ENCODE measurements at places on chromosomes 12 and 14.
A peak's percentile ranks its signal among the peaks of the same experiment; 100 is the strongest.

DNA sequence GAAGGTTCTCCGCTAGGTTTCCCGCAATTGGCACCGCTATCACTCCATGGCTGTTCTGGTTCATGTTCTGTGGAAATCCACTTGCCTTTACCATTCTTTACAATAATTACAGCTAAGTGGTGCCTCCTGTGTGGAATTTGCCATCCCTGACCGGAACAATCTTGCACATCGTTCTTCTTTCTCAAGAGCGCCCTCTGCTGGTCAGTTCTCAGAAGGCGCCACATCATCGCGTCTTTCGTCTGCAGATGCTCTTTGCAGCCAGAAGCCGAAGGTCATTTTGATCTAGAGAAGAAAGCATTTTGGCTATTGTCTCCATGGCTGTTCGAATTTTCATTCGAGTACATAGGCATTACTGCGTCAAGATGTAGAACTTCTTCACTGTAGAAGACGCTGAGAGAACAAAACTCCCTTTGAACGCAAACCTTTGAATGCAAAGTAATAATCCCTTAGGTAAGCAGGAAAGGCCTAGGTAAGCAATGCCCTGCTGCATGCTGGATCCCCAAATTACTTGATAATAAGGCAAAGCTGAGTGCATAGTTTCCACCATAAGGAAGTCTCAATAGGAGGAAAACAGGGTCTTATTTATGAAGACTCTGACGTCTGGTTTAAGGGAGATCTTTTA is 10.1 kb upstream of the RTRAF start:
- DNase-seq = peak; percentile 81

DNA sequence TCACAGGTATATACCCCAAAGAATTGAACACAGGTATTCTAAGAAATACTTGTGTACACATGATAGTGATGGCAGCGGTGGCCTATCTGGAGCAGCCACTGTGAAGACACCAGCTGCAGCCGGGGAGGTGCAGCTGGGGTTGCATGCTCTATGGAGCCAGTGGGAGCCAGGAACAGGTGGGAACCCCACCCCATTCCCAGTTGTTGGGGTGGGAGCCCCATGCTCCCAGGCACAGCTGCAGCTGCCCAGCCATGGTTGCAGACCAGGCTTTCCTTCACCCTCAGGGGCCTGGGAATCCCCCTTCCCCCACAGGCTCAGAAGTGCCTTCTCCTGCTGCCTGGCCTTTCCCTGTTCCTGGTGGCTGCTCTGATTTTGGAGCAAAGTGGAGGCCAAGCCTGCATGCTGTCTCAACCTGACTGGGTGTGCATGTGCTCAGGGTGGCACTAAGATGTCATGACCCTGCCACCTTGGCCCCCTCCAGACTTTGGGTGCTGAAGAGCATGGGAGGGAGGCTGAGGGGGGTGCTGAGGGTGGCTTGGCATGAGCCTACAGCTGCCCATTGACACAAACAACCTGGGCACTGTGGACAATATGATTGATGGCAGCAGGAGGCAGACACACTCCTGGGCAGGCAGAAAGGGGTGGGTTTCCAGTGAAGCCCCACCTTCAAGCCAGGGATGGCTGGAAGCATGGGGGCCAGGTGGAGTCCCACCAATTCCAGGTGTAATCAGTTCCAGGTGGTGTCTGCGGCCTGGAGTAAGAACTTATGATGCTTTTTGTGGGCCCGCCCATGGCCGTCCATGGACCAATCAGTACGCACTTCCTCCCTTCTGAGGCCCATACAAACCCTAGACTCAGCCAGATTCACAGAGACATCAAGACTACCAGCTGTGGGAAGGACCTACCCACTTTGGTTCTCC is 234.7 kb downstream of the ADGRD1 start:
- no peak for DNase-seq

DNA sequence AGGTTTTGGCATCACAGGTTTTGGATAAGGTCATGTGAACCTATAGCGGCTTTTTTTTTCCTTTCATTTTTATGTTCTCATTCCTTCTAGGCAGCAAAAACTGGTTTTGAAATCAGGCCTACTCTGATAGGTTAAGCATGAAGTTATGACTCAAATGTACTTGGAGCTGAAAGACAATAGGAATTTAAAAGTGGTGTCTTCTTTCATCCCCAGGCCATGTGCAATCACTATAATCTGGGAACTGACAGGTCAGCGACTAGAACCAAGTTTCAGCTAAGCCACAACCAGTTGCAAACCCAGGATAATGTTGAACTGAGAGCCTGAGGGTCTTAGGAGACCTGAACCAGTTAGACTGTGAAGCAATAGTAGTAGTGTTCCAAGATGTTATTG is 74.3 kb downstream of the ANO6 start:
- no peak for DNase-seq

- no peak for DNase-seq
Measured at GRCh38 chr14:52077256-52077979, 8.6 kb upstream of the NID2 start.

DNA sequence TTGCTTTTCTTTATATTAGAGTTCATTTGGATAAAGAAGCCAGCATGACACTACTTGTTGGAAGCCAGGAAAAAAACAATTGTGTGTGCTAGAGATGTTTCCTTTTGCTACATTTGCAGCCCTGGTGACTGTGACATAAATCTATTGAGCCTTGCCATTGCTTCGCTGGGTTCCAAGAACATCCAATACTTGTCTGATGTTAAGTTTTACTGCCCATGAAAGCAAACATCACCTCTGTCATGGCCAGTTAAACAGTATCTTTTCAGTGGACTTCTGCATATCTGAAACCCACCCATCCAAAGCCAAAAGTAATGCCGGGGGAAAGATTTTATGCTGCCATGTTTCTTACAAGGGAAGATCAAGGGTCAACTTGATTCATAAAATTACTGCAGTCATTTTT is 184.0 kb downstream of the MSRB3 start:
- no peak for DNase-seq

DNA sequence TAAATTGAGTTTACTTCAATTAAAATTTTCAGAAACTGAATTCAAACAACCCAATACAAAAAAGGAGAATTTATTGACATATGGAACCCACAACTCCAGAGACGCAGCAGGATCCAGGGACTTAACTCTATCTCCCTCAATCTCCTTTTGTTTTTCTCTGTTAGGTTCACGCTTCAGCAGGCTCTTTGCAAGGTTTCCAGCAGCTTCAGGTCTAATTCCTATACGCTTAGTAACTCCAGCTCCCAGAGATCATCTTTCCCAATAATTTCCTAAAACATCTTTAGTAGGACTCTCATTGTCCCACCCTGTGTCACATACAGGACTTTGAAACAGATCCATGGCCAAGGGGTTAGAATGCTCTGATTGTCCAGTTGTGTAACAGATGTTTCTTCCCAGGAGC is 175.2 kb downstream of the RMST start:
- no peak for DNase-seq

GRCh38 chr12:130162267-130162666 is at the start of gene FZD10:
Gene FZD10 (plus strand): TSS chr12:130162464. CDS start chr12:130162943, 479 bp downstream.
- DNase-seq = no peak

DNA sequence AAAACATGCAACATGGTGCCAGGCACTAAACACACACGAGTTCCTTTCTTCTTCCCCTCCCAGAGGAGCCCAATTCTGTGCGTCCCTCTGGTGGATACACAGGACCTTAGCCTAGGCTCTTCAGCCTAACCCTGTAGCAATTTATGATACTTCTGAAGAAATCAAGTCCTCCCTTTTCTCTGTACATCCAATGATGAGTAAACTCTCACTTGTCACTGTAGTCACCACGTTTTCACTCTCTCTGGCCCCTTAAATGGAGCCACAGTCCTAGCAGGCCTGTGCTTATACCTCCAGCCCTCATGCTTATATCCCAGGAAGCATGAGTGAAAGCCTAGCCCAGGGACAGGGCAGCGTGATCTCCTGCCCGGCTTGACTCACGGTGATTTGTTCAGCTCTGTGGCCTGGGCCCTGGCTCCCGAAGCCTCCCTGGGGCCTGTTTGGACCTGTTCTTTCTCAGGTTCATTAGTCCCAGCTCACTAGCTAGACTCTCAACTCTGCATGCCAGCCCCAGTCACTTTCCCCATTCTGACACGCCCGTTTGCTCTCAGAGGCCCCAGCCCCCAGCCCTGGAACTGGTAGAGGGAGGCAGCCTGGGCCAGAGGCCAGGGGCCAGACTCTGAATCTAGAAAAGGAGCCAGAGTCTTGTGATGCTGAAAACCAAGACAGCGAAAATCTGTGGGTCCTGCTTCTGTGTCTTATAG is 24.1 kb upstream of the PLEKHG3 start:
- DNase-seq = no peak

DNA sequence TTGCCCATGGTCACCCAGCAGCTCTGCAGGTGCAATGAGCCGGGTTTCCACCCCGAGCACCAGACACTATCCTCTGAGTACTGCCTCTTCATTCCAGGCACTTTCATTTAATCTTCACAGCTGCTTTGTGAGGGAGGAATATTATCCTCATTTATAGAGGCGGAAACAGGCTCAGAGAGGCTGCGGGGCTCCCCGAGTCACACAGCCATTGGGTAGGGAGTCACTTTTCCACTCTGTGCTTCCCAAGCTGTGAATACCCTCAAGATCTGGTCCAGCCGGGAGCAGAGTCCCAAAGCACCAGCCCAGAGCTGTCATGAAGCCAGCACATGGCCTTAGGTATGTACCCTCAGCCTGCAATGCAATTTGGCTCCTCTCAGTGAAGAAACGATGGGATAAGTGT is 51.7 kb upstream of the RIN3 start:
- DNase-seq = no peak

- no peak for DNase-seq
Measured at GRCh38 chr14:102315121-102315520, 4.4 kb upstream of the ZNF839 start.

DNA sequence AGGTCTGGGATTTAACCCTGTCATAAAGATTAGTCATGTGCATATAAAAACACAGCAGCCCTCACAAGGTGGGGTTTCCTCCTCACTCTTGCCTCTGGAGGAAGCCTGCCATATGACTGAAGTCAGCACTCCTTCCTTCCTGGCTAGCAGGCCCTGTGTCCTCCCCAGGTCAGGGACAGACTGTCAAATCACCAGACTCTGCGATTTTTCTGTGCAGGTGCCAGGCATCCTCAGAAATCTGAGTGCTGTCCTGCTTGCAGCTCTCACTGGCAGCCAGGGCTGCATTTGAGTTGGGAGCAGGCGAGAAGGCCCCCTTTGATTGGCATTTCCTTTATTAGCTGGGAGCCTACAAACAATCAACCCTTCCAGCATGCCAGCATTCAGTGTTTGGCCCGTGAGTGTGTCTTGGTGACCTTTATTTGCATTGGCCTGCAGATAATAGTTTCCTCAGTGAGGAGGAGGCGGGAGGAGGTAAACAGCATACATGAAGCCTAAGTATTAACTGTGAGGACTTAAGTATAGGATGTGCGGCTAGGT is 183.8 kb upstream of the ARHGAP5 start:
- no peak for DNase-seq

GRCh38 chr14:87065366-87065765 is 927.6 kb downstream of the GALC start:
- DNase-seq = no peak

- DNase-seq = no peak
Measured at GRCh38 chr12:56230432-56231183, 757 bp downstream of the SLC39A5 start.

GRCh38 chr12:12590961-12591360 is 20.7 kb upstream of the CREBL2 start:
- DNase-seq = no peak

DNA sequence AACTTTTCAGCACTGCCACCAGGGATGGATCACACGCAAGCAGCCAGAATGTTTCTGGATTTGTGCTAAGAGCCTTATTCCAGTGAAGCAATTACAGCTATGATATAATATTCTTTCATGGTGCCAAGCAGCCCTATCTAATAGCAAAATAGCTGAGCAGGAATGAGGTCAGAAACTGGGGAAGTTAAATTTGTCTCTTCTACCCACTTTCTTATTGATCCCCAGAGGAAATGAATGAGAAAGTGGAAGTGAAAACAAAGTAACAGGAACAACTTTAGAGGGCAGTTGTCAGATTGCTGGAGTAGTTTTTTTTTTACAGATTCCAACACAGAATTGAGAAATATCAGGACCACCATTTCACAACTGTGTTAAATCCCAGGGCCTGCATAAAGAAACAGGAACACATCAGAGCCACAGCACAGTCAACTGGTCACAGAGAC is 44.8 kb downstream of the GCH1 start:
- DNase-seq = peak; percentile 13

- no peak for DNase-seq
Measured at GRCh38 chr12:24256684-24257083, 307.2 kb upstream of the SOX5 start.

Measured in CD4-positive, alpha-beta T cell treated with Interleukin-21 for 1 hour (primary cell).